ENCODE measurements at places on chromosomes 13 and 19.

- DNase-seq: no peak
These were observed 79.7 kb downstream of the TSHZ3 start for GRCh38 chr19:31269425-31270127.

- peak; percentile 13 for DNase-seq
These were observed 121.6 kb upstream of the KL start for GRCh38 chr13:32894589-32895001.

- DNase-seq: no peak
These were observed 22.4 kb downstream of the CPT1C start for GRCh38 chr19:49713236-49713845.

DNA sequence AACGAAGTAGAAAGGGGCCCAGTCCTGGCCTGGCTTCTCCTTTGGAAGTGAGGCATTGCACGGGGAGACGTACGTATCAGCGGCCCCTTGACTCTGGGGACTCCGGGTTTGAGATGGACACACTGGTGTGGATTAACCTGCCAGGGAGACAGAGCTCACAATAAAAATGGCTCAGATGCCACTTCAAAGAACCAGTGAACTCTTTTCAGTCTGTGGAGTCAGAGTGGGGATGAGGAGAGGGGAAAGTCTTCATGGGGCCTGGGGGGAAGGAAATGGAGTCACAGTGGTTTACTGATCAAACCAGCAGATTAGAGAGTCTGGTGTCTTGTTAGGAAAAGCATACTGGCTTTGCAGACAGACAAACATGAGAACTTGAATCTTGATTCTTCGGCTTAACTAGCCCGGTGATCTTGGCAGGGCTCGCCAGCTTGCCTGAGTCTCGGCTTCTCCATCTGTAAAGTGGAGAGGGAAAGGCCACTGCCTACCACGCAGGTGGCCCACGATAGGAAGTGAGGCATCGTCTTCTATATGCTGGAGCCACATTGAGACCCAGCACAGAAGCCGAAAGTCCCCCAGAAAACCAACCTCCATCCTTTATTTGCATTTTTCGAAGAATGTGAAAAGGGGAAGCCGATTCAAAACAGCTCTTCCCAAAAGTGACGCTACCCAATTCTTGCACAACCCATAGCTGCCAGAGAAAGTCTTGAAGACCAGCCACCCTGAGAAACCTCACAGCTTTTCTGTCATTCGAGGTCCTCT, at the start of gene FFAR1:
Gene FFAR1 (plus strand): TSS at position 732 of the 759 bp plus-strand sequence. CDS start 3,650 bp downstream, outside the sequence.
- peak; percentile 66 for DNase-seq

DNA sequence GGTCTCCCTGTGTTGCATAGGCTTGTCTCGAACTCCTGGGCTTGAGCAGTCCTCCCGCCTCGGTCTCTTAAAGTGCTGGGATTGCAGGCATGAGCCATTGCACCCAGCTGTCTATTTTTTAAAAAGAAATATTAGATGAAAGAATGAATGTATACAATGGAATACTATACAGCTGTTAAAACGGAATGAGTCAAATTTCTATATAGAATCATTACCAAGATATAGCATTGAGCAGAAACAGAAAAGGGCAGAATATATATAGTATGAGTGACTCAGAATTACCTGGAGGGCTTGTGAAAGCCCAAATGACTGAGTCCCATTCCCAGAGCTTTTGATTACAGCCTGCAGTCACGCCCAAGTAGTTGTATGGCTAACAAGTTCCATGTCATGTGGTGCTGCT, 4.4 kb downstream of the DACT3 start:
- DNase-seq: no peak

GRCh38 chr13:29847501-29847983, 2.9 kb downstream of the UBL3 start:
- DNase-seq: peak; percentile 17

GRCh38 chr13:30984620-30985019, 52.2 kb downstream of the TEX26 start:
- no peak for DNase-seq
